Stimulated activated effector memory CD8-positive, alpha-beta T cell treated with anti-CD3 and anti-CD28 coated beads, Interleukin-12 subunit alpha, Interleukin-12 subunit beta, amount 100 ng/mL, for 72 hours (primary cell): ENCODE measurements at places on chromosomes 7 and 10.

DNA sequence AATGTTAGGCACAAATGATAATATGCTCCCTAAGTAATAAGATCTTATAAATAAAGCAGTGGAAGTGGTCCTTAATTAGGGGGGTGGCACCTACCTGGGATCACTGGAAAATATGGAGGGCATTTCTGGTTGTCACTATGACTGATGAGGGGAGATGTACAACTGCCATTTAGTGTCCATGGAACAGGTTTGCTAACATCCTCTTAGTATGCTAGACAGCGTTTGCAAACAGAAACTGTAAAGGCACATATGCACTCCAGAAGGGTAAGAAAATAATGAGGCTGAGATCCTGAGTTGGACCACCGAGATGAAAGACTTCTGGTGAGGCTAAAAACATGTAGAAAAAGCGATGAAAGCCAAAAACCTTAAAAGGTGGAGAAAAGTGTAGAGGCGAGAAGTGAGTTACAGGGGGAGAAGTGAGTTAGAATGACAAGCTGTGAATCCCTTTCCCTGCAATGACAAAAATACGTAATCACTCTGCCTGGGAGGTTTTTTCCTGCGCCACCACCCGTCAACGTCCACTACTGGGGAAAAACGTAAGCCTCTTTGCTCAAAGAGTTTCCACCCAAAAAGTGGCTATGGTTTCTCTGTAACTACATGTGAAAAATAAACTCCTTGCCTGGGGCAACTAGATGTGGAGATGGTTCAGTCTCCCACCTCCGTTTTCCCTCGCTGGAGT is 767 bp downstream of the KRIT1 start:
- no peak for DNase-seq

- no peak for DNase-seq
These were observed 18.4 kb upstream of the HABP2 start for GRCh38 chr10:113534423-113534822.

DNA sequence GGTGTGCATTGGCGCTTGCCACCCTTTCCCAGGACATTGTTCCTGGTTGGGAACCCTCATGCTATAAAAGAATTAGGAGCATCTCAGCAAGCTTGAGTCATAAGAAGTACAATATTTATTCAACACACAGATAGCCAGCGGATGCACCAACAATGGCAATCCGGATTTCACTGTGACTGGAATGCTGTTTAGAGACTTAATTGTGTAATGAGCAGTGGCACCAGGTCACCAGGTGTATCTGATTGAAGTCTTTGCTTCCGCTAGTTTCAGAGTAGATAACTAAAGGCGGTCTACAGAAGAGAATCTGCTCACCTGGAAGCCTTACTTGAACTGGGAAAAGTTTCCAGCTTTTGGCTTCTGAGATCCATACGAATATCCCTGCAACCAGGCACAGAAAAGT is 772.3 kb upstream of the GHITM start:
- no peak for DNase-seq

DNA sequence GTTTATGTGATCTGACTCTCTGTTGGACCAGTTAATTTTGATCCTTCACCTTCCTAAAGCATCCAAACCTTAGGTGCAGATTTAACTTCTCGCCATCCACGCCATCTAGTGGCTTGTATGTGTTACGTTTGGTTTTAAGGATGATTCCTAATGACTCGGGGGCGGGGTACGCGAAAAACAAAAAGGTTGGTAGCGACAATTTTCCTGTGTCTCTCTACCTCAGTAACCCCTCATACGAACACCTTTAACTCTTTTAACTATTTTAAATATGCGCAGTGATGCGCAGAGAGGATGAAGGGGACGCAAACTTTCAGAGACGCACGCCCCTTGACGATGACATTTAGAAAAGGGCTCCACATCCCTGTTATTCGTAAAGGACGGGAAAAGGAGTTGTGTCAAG is 714 bp upstream of the KCND2 start:
- DNase-seq, result no peak

GRCh38 chr7:42722716-42723115 is 189.2 kb downstream of the C7orf25 start:
- no peak for DNase-seq

DNA sequence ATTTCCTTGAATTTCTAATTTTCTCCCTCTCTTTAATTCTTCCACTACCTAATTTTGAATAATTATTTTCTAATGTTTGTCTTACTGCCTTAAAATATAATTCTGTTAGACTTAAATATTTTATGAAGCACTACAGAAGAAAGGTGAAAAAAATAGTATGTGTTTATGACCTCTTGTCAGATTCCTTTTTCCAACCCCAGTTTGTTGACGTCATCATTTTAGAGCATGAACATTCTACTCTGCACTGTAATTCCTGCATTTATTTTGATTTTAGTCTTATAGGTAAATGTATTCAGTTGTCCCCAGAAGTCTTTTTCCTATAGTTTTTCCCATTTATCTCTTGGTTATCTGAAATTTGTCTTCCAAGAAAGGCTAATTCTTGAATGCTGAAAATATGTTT is 468.1 kb downstream of the SORCS3 start:
- no peak for DNase-seq

DNA sequence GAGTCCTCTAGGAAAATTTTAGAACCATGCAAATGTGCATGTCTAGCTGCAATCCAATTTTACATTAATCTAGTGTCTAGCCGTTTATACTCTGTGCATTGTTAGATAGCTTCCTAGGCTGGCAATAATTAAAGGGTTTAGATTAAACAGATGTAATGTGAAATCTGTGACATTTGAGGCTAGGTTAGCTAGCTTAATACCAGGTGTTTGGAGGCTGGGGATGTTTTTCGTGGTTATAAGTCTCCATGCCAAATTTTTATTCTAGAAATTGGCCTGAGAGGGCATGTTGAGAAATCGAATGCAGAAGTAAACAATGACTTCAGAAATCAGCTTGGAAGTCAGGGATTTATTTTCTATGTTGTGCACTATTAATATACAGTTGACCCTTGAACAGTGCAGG is 94.2 kb downstream of the ST7 start:
- no peak for DNase-seq

- DNase-seq, result no peak
These were observed 365.7 kb upstream of the AKR1E2 start for GRCh38 chr10:4460267-4460666.

DNA sequence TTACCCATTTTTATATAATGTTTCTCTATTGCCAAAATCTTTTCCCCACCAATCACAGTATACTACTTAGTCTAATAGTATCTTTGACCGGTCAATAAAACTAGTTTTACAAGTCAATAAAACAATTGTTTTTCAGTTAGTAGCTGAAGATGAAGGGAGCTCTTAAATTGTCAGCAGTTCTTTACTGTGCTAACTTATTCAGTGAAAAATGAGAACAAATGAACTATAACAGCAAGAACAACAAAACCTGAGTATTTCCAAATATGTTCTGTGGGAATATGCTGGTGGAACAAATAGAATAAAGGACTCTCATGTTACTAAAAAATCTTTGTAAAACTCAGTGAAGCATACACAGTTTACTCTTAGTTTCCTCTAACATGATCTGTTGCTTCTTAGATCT is 134.0 kb downstream of the SEMA3D start:
- no peak for DNase-seq

DNA sequence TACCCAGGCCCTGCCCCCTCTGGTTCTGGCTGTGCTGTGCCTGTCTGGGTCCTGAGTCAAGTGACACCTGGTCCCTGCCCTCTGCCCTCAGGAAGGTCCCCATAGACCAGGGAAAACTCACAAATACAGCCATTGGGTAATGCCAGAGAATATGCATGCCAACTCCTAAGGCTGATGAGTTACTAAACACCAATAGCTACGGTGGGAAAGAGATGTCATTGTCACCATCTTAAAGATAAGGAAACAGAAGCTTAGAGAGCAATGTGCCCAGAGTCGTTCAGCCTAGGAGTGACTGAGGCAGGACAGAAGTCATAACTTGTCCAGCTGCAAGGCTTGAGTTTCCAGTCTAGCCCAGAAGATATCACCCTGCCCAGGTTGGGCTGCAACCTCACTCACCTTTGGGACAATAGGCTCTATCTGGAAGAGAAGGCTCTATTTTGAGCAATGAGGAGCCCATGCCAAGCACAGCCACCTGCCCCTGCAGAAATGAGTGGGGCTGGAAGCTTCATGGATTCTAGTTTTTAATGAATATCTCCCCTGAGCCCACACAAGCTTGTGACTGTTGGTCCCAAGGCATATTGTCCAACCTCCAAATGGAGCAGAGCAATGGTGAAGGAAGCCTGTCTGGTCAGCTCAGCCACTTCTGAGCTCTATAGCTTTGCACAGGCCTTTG is 42.6 kb downstream of the ZNF273 start:
- DNase-seq, result no peak

DNA sequence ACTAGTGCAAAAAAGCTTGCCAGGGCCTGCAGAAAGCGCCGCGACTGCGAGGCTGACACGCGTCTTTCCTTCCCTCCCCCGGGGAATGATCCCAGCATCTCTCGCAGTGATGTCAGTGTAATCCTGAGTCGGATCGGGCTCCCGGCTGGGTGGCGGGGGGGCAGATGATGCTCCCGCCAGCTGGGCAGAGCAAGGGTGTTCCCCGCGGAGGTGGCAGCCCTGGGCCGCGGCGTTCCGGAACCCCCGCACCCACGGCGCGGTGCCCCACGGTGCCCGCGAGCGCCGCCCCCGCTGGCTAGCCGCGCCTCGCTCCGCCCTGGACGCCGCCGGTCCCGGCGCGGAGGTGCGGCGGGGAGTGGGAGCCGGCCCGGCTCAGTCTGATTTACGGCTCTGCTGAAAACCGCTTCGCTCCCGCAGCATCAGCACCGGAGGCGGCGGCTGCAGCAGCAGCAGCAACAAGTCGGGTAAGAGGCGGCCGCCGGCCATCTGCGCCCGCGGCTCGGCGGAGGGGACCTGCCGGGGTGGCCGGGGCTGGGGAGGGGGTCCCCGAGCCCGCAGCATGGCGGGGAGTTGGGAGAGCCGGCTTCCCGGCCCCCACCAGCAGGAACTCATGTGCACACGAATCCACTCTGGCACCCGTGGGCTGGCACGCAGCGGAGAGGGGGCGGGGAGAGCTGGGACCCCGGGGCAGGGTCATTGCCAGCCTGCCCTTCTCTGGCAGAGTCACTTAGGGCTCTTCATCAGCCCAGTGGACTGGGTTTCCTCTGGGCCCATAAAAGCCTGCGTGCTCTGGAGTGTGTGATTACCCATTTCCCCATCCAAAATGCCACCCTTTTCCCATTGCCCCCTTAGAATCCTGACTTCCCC is at the start of gene ZNF365:
Gene ZNF365, plus strand, starts transcription at position 375 of the 867 bp plus-strand sequence. CDS start 1,825 bp downstream, outside the sequence.
- DNase-seq, result peak; percentile 44

GRCh38 chr7:77565917-77566316 is 28.8 kb downstream of the PTPN12 start:
- no peak for DNase-seq

- no peak for DNase-seq
These were observed 24.2 kb downstream of the TRIM8 start for GRCh38 chr10:102668326-102669107.

DNA sequence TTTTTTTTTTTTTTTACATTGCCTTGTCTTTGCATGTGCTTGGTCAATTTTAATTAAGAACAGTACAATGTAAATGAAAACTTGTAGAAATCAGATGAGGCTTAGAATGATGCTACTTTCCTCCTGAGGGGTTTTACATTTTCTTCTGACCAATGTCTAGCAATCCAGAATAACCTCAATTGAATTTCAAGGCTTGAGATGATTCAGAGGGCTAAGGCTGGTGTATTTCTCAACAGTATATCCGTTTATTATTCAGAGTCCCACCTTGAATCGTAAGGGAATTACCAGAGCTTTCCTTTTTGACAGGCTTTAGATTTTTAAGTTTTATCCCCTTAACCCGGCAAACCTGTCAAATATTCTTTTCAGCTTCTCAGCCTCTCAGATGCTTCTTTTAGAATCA is 231.2 kb upstream of the STK17A start:
- DNase-seq, result no peak

DNA sequence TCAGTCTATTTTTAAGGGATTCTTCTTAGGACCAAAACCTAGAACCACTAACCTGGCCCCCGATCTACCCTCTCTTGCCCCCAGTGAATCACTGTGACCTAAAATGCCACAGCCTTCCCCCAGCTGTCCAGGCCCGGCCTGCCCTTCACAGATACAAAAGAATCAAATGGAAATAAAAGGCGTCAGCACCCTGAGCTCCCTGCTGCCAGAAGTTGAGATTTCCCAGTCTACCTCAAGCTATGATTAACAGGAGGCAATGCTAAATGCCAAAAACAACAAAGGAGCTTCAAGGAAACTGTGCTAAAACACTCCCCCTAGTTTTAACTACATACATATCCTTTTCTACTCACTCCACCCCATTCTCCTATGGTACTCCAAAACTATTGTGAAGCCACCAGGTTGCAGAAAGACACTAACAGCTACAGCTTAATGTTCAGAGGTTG is 67.8 kb downstream of the GSAP start:
- no peak for DNase-seq

DNA sequence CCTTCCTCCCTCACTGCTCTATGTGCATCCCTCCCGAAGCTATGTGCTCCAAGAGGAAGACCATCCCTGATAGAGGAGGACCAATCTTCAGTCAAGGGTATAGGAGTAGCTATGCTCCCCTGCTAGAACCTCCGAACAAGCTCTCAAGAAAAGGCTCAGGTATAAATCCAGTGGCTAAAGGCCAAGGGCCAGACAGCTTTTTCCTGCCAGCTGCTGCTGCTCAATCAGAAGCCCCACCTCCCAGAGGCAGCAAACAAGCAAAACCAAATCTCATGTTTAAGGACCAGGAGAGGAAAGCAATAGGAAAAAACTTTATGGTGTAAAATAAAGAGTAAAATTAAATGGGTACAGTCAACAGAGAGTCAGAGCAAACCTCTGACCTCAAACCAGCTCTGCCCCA is 187.2 kb downstream of the FGFR2 start:
- DNase-seq, result no peak

DNA sequence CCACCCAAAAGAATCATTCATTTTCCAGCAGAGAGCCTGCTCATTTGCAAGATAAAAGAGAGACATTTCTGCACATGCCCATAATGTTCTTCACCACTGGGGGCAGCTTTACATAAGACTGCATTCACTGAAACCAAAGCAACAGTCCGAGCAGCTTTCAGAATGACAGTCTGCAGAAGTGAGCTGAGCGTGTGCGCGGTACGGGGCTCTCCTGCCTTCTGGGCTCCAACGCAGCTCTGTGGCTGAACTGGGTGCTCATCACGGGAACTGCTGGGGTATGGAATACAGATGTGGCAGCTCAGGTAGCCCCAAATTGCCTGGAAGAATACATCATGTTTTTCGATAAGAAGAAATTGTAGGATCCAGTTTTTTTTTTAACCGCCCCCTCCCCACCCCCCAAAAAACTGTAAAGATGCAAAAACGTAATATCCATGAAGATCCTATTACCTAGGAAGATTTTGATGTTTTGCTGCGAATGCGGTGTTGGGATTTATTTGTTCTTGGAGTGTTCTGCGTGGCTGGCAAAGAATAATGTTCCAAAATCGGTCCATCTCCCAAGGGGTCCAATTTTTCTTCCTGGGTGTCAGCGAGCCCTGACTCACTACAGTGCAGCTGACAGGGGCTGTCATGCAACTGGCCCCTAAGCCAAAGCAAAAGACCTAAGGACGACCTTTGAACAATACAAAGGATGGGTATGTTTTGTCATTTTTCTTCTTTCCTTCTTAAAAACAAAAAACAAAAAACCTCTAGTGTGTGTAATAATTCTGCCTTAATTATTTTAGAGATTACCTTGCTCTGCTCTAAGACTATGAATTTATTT is at the start of gene LRRTM3:
Gene LRRTM3, plus strand, starts transcription at position 141 of the 820 bp plus-strand sequence.
- DNase-seq, result no peak

- no peak for DNase-seq
These were observed 105.5 kb downstream of the GALNT11 start for GRCh38 chr7:152130658-152131590.

- DNase-seq, result no peak
These were observed 671.5 kb downstream of the CCSER2 start for GRCh38 chr10:84999929-85000328.
